Fibroblast of villous mesenchyme (primary cell): ENCODE measurements at places on chromosomes 1 and 21.
A peak's percentile ranks its signal among the peaks of the same experiment; 100 is the strongest.

DNA sequence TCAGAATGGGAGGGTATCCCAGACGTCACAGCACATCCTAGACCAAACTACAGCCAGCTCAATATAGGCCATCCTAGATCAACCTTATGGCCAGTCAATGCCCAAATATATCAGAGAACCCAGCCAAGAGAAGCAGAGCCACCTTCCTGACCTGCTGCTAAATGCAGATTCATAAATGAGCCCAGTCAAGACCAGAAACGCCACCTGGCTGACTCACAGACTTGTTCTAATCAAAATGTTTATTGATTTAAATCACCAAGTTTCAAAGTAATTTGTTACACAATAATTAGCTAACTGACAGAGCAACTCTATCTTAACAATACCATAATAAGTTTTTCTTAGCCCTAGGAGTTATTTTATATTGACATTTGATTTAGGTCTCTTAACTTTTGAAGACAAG is 28.6 kb downstream of the ZNF644 start:
- DNase-seq = peak; percentile 11

- peak; percentile 81 for DNase-seq
Measured at GRCh38 chr1:169546087-169546995, 39.9 kb downstream of the F5 start.

- no peak for DNase-seq
Measured at GRCh38 chr1:94979656-94980581, 53.0 kb upstream of the CNN3 start.

- no peak for DNase-seq
Measured at GRCh38 chr1:218413179-218413578, 68.0 kb downstream of the TGFB2 start.

DNA sequence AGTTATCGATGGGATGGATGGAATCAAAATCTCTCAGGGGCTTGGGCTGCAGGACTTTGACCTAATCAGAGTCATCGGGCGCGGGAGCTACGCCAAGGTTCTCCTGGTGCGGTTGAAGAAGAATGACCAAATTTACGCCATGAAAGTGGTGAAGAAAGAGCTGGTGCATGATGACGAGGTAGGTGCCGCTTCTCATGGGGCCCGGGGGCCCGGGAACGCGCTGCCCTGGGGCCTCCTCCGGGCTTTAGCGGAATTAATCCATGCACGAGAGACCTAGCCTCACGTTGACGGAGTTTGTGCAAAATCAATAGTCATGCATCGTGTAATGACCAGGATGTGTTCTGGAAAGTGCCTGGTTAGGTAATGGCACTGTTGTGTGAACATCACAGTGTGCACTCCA is 43.8 kb downstream of the FAAP20 start:
- DNase-seq = no peak

DNA sequence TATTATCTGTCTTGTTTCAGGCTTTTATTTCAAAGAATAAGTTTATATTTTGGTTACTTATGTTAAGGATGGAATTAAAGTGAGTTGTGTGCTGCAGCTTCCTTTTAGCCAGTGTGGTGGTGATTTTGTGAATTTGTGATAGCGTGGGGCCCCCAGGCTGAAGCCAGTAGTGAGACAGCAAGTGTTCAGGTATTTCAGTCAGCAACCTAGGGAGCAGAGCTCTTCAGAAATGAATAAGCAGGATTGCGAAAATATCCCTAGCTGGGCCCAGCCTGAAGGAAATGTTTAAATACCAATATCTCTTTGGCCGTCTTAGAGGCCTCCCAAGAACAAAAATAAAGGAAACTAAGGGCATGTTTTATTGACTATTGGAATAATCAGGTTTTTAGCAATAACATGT is 150.8 kb upstream of the C1orf105 start:
- peak; percentile 59 for DNase-seq

GRCh38 chr1:201331166-201331565 is 46.3 kb downstream of the TNNT2 start:
- DNase-seq = no peak
